ENCODE measurements at places on chromosomes 2 and 18.

DNA sequence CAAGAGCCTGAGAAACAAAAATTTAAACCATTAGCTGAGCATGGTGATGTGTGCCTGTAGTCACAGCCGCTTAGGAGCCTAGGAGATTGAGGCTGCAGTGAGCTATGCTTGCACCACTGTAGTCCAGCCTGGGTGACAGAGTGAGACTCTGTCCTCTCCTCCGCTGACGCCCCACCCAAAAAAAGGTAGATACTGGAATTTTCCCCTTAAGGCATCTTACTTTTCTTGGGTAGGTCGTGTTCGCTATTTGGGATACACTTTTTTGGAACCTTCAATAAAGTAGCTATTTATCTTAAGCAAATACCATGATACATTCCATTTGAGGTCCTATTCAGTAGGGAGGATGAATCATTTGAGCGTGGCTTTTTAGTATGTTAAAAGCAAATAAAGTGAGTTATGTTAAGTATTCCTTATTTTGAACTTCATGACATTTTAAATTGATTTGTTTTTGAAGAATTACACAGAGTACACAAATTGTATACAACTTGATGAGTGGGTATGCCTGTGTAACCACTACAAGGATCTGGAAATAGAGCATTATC lies 38.7 kb downstream of the RALBP1 start:
- no peak for DNase-seq

GRCh38 chr18:2982022-2982421 lies 30.9 kb downstream of the LPIN2 start:
- DNase-seq: no peak

GRCh38 chr2:217691920-217692666 lies 310.7 kb downstream of the TNS1 start:
- no peak for DNase-seq

GRCh38 chr2:29130295-29130694 lies 15.1 kb downstream of the CLIP4 start:
- no peak for DNase-seq

GRCh38 chr2:112783187-112783714 lies 1.0 kb downstream of the IL1A start:
- no peak for DNase-seq

GRCh38 chr2:151033271-151034248 lies 228.1 kb downstream of the RBM43 start:
- no peak for DNase-seq

GRCh38 chr2:162342321-162342720 lies 1.6 kb upstream of the GCA start:
- no peak for DNase-seq

DNA sequence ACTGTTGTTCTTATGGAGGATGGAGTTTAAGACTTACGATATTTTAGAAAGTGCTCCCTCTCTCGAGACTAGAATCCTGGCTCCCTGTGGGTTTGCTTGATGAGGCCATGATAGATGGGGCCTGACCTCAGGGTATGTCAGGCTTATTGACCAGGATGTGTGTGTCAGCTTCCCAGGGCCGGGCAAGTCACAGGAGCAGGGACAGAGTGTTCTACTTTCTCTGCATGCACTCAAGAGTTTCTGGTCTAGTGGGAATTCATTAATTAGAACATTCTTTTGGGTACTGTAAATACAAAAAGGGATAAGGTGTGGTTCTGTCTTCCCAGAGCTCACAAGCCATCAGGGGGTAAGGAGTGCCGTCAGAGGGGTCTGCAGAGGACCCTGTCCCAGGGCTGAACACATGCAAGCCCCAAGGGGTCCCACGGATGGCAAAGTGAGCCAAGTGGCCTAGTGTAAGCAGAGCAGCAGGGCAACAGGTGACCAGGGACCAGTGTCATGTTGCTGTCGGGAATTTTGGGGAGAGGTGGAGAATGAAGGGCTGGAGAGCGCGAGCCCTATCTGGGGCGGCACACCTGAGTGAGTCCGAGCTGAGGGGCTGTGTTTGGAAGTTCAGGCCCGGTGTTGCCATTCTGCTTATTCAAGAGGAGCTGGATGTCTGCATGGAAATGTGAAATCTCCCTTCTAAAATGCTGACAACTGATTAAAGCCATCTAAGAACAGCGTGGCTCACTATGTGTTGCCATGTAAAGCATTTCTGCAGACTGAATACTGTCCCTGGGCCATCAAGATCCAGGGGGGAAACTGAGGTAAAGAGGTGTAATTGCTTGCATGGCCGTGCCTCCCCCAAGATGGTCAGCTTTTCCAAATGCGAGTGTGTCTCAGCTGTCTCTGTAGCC lies 91.4 kb downstream of the TGFA start:
- DNase-seq: no peak

DNA sequence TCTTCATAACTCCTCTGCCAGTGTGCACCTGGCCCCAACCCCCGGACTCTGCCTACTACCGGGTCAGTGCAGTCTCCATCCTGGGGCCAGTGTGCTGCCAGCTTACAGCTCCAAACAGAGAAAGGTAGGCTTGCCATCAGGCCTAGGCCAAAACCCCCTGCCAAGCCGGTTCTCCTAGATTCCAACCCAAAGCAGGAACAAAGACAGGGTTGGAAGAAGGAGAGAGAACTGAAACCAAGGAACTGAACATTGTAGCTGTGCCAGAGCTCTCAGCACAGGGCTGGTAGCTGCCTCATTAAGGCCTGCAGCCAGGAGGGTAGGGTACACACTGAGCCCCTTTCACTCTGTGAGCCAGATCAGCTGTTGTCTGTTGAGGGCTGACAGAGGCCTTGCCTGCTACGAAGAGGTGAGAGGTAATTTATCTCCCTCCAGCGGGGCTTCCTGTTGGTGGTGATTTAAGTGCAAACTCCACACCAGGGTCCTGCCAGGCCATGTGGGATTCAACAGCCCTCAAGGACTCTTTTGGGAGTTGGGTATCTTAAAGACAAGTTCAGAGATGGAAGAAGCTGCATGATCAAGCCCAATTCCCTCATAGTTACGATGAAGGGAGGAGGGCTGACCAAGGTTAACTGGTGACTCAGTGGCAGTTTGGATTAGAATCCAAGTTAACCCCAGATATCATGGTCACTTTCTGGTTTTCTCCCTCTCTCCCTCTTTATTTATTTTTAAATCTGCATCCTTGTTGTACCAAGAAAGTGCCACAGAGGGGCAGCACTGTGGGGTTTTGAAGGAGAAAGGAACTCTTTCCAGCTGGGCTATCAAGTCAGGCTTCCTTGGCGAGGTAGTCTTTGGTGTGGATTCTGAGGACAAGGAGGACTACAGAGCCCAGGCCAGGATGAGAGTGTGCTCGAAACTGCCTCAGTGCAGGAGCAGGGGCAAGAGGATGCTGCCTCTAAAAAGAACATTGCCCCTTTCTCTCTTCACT lies 48.1 kb downstream of the CYRIA start:
- no peak for DNase-seq

GRCh38 chr2:30403592-30404312 lies 43.3 kb upstream of the LCLAT1 start:
- DNase-seq: no peak

DNA sequence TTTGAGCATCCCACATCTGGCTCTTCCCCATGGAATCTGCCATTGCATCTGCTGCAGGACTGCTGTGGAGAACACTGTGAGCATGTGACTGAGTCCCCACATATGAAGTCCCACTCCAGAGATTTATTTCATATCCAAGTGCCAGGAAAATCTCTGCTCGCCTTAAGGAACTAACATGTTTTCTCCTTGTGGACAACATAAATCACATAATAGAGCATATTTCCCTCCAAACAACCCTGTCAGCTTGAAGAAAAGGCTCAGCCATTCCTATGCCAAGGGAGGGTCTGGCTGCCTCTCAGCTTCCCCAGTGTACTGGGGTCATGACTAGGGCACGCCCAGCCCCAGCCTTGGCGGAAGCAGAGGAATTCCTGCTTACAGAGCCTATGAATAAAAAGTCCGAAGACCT lies 193.7 kb downstream of the DNER start:
- DNase-seq: no peak

- DNase-seq: no peak
Measured at GRCh38 chr2:102294802-102295489, 16.4 kb upstream of the IL1RL1 start.

DNA sequence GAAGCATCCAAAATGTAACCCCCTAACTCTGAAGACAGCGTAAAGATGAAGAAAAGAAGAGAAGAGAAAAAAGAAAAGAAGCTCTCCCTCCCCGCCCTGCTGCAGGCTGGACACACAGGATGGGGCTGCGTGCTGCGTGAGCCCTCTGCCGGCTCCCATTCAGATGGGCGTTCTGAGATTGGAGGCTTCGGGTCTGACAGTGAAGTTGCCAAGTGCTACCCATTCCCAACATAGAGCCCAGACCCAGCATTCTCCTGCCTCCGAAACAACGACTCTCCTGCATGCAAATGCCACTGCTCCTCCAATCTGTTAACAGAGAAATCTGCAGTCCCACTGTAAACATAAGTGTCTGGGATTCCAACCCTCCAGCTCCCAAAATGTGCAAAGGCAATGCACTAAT lies 234.9 kb downstream of the BCL11A start:
- no peak for DNase-seq

- no peak for DNase-seq
Measured at GRCh38 chr2:209463835-209464234, 40.0 kb downstream of the MAP2 start.

DNA sequence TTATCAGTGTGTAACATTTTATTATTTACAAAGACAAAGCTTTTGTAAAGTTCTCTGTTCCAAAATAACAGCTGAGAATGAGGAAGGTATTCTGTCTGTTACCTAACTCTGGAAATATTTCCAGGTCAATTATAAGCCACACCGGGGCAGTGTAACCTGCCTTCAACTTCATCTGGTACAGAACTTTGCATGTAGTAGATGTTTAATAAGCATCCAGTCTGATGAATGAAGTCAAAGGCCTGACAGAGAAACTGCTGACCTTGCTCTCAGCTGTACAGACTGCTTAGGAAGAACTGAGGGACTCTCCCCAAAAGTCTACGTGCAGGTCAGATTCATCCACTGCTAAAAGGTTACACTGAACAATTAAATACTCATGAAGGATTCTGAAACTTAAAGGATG lies 43.3 kb downstream of the WDFY1 start:
- DNase-seq: no peak

DNA sequence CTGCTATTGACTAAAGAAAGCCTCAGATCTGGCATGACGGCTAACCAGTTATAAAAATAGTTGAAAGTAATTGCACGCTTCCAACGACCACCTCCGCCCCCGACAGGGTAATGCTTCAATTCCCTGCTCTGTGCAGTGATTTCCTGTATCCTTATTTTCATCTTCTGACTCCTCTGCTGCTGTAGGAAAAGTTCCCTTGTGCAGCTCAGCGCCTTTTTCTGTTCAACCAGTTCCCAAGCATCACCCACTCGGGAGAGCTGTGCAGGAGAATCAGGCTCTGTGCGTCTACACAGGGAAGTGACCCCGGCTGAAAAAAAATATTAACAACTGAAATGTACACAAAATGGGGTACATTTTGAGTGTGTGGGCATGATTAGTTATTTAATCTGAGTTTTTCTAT lies 91.3 kb upstream of the COPS8 start:
- no peak for DNase-seq

GRCh38 chr2:2260696-2261268 lies 70.3 kb downstream of the MYT1L start:
- DNase-seq: no peak

DNA sequence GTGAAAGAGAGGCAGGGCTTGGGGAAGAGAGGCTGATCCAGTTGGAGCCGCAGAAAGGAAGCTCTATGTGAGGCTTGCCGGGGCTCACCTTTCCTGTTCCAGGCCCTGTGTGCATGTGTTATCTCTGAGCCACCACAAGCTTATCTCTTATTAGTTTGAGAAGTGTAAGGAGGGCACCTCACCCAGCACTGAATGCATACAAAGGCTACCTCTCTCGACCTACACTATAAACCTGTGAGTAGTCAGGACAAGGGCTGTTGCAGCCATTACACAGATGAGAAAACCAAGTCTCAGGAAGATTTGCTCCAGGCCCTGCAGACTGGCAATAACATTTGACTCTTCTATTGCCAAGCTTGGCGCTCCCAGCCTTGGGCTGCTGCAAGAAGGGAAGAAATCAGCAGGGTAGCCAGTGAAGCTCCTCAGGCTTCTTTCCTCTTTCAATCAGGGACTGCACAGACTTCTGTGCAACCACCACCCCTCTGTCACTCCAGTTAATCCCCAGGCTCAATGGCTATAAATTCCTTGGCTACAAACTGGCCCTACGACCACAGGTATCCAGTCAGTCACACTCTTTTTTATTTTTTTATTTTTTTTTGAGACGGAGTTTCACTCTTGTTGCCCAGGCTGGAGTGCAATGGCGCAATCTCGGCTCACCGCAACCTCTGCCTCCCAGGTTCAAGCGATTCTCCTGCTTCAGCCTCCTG lies 73.8 kb downstream of the CLHC1 start:
- no peak for DNase-seq

DNA sequence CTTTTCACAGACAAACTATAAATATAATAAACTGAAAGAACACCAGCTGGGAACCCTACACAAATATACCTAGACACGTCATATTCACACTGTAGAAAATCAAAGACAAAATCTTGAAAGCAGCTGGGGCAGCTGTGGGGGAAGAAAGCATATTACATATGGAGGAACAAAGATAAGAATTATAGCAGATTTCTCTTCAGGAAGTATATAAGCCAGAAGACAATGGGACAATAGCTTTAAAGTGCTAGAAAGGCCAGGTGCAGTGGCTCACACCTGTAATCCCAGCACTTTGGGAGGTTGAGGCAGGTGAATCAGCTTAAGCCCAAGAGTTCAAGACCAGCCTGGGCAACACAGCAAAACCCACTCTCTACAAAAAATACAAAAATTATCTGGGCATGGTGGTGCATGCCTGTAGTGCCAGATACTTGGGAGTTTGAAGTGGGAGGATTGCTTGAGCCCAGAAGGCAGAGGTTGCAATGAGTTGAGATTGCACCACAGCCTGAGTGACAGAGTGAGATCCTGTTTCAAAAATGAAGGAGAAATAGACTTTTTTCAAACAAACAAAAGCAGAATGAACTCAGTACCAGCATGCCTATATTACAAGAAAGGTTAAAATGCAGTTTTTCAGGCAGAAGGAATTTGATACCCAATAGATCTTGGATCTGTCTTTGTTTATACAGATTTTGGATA lies 26.8 kb upstream of the ERCC3 start:
- no peak for DNase-seq

- DNase-seq: no peak
Measured at GRCh38 chr2:102832789-102833188, 71.0 kb downstream of the TMEM182 start.

GRCh38 chr2:206336861-206337260 lies 62.4 kb downstream of the ZDBF2 start:
- no peak for DNase-seq

DNA sequence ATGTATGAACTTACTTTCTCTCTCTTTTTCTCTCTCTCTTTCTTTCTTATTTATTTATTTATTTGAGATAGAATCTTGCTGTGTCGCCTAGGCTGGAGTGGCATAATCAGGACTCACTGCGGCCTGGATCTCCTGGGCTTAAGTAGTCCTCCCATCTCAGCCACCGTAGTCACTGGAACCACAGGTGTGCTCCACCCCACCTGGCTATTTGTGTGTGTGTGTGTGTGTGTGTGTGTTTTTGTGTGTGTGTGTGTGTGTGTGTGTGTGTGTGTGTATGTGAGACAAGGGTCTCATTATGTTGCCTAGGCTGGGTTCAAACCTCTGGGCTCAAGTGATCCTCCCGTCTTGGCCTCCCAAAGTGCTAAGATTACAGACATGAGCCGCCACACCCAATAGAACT lies 64.3 kb downstream of the KIAA1328 start:
- DNase-seq: no peak

GRCh38 chr2:8441986-8442385 lies 239.9 kb upstream of the ID2 start:
- DNase-seq: no peak
